ENCODE measurements at places on chromosomes 2 and 18.

DNA sequence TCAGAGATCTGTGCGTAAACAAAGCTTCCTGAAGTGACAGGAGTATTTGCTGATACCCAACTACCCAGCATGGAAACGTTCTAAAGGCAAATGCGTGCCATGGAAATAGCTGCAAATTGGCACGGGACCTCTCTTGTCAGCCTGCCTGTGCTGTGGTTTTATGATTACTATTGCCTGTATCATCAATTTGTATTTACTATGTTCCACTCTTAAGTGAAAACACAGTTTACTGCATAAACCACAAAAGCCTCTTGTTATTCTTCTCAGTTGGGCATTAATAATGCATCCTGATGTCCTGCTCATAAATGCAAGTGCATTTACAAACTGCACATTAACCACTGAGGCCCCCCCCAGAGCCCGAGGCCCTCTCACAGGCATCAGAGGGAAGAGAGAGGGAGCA, 196.6 kb upstream of the SLC35G4 start:
- no peak for DNase-seq

GRCh38 chr2:144553379-144553778, 33.5 kb upstream of the ZEB2 start:
- DNase-seq = no peak

DNA sequence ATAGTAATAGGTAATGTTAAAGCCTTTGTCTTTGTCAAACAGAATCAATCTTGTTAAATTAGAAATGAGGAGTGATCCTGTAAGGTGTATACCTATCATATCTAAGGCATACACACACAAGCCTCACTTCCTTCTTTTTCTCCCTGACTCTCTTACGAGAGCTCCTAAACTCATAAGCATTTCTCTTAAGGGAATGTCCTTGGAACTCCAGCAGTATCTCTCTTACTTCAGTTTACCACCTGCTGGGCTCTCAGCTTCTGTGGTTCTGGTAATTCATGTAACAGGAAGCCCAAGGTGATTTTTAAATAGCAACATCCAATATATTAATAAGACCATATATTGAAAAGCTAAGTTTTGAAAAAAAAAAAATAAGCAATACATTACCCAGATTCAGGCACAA, 85.9 kb downstream of the UBE2E3 start:
- no peak for DNase-seq

GRCh38 chr2:235493775-235494715, at the start of gene AGAP1:
AGAP1 (plus strand) TSS chr2:235494043.
- DNase-seq = no peak

DNA sequence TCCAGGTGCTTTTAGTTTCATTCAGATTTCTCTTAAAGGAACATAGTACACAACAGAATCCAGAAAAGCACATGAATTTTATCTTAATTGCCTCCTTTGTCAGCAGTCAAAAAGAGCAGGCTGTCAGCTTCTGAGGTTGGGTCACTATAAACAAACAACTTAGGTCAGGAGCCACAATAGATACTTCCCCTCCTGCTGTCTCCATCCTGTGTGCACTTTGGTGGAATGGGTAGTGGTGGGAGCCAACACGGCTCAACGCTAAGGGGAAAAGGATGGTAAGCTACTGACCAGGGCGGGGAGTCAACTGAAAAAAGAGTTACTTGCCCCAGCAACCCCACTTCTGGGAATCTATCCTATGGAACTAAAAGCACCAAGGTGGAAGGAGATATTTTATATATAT, 121.9 kb downstream of the PAX3 start:
- DNase-seq = no peak

GRCh38 chr2:12623051-12623450, 93.7 kb upstream of the TRIB2 start:
- no peak for DNase-seq

GRCh38 chr2:128967646-128968045, 649.0 kb upstream of the HS6ST1 start:
- DNase-seq = no peak

DNA sequence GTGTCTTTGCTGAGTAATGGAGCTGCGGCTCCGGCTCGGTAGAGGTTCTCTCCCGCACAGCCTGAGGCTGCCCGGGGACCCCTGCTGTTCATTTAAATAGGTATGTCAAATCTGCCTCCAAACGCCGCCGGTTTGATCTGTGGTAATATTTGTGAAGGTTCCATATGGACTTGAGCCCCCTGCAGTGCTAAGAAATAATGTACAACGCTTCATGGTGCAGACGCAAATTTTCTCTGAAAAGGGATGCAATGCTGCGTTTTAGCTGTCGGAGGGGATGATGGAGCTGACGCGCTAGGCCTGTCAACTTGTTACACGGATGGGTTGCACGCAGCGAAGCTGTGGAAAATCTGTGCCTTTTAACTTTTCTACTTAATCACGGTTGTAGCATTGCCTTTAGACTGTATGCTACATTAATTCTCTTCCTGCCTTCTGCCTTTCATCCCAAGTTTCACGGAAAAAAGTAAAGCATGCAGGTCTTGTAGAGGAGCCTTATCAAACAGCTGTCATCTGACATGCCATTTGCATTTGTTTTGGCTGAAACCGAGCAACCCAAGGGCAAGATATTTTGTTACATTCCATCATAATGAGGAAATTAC, 43.2 kb downstream of the MRPS9 start:
- no peak for DNase-seq

- DNase-seq = no peak
Measured at GRCh38 chr18:37419315-37419714, 146.3 kb downstream of the CELF4 start.

- no peak for DNase-seq
Measured at GRCh38 chr2:58268685-58269084, 27.6 kb upstream of the FANCL start.

- no peak for DNase-seq
Measured at GRCh38 chr2:120783371-120783791, 47.7 kb downstream of the GLI2 start.

Data from activated naive CD8-positive, alpha-beta T cell treated with anti-CD3 and anti-CD28 coated beads, Interleukin-2, amount 50 U/mL, for 16 hours (primary cell).